AG10803 (cell line): ENCODE measurements at places on chromosomes 11 and 22.

- DNase-seq, result no peak
Measured at GRCh38 chr22:43440556-43440955, 28.7 kb downstream of the MPPED1 start.

DNA sequence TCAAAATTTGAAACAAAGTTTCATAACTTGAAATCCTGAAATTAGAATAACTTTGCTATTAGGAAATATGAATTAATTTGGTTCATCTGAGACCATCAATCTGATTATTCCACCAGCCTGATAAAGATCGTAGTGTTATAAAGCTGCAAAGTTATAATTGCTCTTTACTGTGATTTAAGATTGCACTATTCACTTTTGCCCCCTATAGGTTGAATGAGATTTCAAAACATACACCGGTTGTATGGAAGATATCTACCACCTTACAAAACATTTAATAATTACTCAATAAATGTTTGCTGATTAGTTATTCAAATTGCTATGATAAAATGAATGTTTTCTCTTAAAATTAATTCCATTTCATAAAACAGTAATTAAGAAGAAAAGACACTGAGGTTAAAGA lies 26.1 kb downstream of the APIP start:
- no peak for DNase-seq

DNA sequence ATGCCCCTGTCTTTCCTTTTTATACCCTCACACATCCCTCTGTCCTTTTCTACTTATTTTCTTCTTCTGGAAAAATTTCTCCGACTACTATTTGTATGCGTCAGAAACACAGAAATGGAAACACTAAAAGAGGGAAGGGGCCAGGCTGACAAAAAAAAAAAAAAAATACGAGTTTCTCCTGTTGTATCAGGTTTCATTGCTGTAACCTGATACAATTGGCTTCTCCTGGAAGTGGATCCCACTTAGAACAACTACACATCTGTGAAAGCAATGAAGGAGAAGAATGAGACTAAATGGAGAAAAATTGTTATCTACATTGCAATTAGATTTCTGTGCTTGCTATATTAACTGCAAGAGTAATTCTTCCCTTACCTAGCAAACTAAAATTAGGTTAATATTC lies 393.9 kb downstream of the GUCY1A2 start:
- no peak for DNase-seq

- peak; percentile 87 for DNase-seq
Measured at GRCh38 chr11:57499413-57499982, 16.0 kb downstream of the SLC43A1 start.

DNA sequence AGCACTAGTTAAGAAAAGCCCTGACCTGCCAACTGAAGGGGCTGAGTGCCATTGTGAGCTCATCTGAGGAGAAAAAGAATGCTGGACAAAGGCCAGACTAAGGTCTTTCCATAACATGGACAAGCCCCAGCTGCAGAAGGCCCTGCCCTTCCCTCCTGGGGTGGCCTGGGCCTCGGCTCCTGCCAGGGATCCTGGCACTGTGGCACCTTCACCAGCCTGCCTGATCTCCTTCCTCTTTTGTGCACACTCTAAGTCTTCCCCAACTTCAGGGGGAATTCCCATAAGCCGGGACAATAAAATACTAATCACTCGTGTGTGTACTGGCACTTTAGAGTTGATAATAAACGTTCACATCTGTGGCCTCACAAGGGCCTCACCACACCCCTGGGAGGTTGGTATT lies 9.9 kb downstream of the TMPRSS13 start:
- DNase-seq, result no peak

DNA sequence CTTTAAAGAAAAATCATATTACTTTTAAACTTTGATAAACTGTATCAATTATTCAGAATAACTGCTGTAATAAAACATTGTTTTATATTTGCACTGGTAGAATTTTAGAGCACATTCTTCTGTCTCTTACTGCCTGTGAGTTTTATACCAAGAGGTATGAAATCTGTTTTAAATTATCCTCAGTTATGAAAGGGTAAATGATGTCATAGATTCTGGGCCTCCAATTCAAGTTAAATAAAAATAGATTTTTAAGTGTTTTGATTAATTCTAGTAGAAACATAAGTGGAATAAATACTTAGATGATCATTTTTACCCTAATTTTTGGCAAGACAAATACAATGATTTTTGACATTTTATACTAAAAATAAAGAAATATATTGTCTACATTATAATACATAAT lies 93.0 kb downstream of the GUCY1A2 start:
- DNase-seq, result peak; percentile 62

DNA sequence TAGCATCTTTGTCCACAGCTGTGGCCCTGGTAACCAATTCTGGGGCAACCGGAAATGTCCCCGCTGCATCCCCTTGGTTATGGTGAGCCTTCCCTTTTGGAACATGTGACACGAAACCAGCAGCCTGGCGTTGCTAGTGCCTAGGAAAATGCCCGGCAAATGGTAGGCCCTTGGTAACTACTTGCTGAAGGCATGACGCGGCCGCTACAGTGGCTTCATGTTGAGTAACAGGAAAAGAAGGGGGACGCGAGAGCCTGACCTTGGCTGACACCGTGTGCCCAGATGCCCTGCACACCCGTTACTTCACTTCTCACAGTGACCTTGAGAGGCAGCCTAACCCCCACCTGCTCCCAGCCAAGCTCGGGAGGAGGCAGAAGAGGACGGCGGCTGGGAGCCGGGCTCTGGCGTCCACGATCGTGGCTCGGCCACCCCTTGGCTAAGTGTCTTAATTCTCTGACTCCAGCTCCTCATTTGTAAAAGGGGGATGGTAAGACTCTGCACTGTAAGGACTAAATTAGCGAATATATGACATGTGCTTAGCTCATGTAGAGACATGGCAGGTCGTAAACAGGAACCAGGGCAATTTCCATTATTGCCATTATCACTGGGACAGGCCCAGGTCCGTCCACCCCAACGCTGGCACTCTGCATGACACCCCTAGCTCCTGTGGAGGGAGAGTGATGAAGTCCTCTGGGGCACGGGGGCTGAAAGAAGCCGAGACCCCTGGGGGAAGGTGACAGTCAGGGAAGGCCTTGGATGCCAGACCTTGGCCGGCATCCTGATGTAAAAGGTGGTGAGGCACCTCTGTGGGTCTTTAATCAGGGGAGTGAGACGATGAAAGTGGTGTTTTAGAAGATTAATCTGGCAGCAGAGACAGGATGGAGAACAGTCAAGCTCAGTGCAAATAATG lies 18.9 kb downstream of the IFT27 start:
- no peak for DNase-seq

DNA sequence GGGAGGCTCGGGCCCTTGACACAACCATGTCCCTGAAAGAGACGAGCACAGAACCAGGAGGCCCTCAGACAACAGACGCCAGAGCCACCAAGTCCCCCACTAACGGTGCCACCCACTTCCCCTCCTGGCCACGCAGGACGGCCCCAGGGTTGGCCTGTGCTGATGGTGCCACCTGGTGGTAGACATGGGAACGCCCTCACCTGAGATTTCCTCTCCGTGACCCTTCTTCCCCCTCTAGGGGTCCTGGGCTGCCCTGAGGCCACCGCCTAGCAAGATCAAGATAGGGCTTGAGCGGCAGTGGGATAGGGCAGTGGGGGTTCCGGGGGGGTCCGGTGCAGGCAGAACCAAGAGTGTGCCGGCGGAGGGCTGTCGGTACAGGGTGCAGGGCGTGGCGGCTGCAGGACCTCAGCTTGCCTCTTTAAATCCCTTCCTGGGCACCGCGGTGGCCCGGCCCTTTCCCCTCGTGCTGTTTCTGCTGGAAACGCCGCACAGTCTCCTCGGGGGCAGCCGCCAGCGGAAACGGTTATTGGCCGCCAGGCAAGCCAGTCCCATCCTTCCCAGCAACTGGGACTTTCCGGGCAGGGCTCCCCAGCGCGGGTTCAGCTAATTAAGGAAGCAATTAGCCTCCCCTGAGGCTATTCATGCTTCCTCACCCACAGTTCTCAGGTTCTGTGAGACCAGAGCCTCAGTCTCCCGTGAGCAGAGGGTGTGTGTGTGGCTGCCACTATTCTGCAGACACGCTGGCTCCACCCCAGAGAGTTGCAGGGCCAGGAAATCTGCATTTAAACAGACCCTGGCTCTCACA lies 5.5 kb upstream of the NFAM1 start:
- DNase-seq, result peak; percentile 18

GRCh38 chr11:87548797-87549196 lies 511.1 kb downstream of the TMEM135 start:
- DNase-seq, result no peak

- DNase-seq, result no peak
Measured at GRCh38 chr11:74725701-74726100, 5.5 kb downstream of the CHRDL2 start.

DNA sequence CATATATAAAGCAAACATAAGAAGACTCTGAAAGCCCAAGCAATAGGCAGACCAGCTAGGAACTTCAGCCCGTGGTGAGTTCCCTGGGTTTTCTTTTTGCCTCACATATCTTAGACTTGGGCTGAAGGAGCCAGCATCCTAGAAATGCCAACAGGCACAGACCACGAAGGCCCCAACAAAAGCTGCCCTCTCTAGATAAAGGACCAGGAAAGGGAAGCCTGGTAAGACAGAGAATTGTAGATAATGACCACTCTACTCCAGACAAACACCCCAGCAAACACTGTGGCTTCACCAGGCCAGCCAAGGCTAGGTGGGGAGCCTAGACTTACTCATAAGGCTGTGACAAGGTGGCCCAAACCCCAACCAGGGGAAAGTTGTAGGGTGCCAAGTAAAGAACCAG lies 11.2 kb downstream of the GAL start:
- DNase-seq, result no peak

- DNase-seq, result no peak
Measured at GRCh38 chr11:20036626-20037335, 123.5 kb downstream of the DBX1 start.

DNA sequence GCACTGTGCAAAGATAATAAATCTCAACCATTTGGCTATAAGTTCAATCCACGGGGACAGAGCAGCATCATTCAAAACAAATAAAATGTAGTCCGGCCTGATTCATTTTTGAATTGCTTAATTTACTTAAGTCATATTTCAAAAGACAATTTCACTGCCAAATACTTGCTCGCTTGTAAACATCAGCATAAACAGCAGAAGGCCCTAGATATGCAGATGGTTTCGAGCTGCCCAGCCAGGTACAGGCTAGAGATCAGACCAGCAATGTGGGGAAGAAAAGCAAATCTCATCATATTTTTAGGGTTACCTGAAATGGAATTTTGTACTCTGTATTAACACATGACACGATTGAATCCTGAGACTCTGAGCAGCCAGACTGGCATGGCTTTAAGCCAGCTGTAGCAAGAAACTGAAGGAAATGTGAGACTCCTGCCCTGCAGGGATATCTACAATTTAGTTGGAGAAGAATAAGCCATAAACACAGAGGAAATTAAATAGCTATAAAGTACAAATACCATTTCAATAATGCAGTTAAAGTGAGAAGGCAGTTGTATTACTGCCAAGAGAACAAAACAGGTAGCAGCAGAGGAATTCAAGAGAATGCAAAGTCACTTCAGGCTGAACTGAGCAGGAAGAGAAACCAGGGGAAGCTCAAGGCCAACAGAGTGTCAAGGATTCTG lies 440.3 kb downstream of the ETS1 start:
- DNase-seq, result peak; percentile 13

DNA sequence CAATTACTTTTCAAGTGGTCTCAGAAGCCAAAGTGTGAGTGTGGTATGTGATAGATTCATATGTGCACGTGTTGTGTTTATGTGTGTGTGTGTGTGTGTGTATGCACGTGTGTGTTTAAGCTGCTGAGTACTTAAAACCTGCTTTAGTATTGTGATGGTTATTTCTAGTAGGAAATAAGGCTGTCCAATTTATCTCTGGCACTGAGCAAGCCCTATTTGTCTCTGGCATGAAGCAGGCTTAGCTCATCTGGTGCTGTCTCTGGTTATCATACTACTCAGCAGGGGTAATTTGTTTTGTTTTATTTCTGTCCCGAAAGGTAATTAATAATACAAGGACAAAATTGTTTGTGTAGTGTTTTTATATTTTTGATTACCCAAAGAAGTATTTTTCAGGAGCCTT lies 333.7 kb downstream of the FAT3 start:
- no peak for DNase-seq

DNA sequence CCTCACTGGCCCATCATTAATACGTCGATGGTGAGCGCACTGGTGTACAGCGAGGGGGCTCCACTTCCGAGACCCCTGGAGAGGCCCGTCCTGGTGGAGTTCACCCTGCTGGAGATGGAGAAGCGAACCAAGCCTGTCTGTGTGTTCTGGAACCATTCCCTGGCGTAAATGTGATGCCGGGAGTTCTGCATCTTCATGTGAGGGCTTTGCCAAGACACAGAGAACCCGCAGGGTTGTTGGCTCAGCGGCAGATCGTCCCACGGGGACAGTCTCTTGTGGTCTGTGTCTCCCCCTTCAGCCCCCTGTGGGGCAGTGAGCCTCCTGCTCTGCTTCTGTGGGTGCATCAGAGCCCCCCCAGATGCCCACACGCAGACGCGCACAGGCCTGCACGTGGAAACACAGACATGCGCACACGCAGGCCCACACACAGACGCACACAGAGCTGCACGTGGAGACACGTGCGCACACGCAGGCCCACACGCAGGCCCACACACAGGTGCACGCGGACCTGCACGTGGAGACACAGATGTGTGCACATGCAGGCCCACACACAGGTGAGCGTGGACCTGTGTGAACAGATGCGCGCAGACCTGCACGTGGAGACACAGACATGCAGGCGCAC lies 55.8 kb upstream of the PRODH start:
- DNase-seq, result no peak

DNA sequence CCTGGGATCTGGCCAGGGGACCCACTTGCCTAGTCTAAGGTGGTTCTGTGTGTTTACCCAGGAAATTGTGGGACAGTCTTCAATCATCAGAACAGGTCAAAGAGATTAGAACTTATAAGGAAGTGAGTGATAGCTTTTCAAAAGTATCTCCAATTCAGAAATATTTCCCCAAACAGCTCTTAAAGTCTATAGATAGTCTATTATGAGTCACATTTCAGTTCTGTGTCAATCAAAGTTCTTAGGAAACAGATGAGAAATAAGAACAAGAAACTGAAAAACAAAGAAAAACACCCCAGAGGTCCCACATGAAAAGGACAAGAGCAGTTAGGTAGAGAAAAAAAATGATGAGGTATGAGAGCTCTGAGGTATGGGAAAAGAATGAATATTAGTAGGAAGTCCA lies 381.4 kb upstream of the MPPED2 start:
- no peak for DNase-seq

DNA sequence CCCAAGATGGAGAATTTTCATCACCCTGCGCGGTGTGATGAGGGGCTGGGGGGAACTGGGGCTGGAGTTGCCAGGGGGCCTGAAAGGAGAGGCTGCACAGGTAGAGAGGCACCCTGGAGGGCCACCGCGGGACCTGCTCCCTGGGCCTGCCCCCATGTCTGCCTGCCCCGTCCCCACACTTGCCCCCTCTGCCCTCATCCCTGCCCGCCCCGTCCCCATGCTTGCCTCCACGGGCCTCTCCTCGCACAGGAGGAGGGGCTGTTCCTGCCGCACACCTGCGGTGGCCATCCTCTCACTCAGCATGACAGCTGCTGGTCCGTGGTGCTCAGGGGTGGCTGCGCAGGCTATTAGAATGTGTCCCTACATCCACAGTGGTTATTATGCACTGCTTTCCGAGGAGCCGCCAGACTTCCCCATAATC lies 43.5 kb downstream of the LINC01488 start:
- no peak for DNase-seq
